ENCODE measurements at places on chromosomes 13 and 19.

DNA sequence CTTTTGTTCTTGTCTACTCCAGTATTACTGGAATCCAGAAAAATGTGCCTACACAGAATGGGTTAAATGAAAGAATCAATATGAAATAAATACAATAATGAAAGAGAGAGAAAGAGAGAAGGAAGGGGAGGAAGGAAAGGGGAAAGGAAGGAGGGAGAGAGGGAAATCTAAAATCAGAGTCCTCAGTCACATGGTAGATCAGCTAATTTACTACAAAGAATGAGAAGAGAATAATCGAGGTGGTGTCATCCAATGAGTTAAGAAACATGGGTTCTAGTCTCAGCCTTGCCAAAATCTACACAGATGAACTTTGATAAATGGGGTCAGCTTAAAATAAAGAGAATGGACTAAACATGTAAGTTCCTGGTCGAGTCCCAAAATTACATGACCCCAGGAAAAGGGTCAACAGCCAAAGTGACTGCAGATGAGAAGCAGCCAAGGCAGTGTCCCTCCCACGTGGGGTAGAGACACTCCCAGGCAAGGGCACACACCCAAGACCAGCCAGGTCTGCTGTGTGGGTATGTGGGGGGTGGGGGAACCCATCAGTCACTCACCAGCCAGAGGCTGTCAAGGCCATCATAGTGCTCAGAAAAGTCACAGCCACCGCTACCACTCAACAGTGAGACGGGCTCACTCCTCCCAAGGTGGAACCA lies 103.6 kb downstream of the STK24 start:
- no peak for DNase-seq

- peak; percentile 89 for DNase-seq
Measured at GRCh38 chr19:29665826-29666577, 741 bp downstream of the PLEKHF1 start.

GRCh38 chr19:2015608-2015950 lies at the start of gene BTBD2:
Gene BTBD2 (minus strand): TSS chr19:2015714. CDS start chr19:2015703, 11 bp downstream.
- peak; percentile 62 for DNase-seq

- DNase-seq, result no peak
Measured at GRCh38 chr13:40043764-40044163, 388.3 kb downstream of the COG6 start.

GRCh38 chr19:55369653-55370304 lies 484 bp downstream of the IL11 start:
- DNase-seq, result no peak

GRCh38 chr19:33124207-33125098 lies 7.5 kb upstream of the WDR88 start:
- DNase-seq, result no peak

GRCh38 chr19:32767951-32768679 lies 48.5 kb downstream of the TDRD12 start:
- DNase-seq, result no peak

- DNase-seq, result no peak
Measured at GRCh38 chr13:29810145-29810742, 40.2 kb downstream of the UBL3 start.

DNA sequence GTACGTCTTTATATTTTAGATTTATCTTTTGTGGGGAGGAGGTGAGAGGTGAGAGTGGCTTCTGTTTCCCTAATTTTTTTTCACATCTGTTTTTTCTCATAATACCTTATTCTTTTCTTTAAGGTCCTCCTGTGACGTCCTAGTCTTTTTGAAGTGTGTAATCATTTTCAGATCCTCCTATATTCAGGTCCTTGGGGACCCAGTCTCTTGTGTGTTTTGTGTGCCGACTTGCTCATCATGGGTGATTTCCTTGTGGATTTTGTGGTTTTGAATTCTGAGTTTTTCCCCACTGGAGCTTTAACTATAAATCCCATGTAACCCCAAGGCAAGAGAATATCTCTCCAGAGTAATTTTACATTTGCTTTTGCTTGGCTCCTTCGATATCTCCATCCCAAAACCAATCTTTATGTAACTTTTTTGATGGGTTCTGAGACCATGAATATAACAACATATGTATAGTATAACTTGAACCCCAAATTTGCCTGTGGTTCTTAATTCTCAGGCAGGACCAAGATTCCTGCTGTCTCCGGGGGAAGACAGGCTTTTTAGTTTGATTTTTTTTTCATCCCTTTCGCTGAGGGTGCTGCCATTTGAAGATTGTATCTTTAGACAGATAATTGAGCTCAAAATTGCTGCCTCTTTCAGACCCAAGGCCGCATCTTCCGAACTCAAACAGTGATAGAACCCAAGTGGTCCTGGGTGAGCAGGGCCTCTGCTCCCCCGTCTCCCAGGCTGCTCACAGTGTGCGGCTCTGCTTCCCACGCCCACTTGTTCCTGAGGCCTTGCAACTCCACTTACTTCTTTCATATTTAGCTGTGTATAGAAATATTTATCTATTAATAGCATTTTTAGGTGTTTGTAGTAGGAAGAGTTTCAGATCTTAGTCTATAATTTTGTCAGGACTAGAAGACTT lies 59.1 kb upstream of the GPR183 start:
- DNase-seq, result no peak

- DNase-seq, result no peak
Measured at GRCh38 chr19:30886222-30886621, 463.0 kb downstream of the TSHZ3 start.

DNA sequence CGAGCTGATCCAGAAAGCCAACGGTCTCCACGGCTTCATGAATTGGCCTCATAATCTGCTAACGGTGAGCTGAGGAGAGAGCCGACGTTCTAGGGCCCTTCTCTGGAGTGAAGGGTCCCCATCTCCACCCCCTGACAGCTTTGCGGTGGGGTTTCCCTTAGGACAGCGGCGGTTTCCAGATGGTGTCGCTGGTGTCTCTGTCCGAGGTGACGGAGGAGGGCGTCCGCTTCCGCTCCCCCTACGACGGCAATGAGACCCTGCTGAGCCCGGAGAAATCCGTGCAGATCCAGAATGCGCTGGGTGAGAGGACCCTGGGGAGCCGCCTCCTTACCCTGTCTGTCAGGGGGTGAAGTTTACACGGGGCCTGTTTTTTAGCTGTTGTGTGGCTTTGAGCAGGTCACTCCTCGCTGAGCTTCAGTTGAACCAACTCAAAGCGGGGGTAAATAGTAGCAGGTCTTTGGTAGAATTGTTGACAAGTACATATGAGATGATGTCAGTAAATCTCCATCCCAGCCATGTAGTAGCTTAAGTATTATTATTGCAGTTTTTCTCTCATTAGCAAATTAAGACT lies 801 bp downstream of the QTRT1 start:
- DNase-seq, result no peak

DNA sequence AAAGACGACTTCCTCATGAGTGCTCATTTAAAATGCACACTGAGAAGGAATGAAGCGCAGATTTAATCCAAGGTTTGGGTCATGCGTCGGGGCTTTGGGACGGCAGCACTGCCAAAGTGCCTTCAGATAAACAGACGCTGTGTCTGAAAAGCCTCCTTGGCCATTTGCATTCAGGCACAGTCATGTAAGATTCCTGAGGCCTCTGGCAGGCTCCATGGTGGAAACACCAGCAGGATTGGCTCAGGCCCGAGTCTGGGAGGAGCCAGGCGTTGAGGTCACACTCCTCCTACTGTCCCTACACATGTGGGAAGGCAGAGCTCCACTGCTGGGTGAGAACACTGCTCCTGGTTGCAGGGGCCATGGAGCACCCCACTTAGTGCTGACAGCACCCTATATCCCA lies 113.3 kb upstream of the KL start:
- DNase-seq, result peak; percentile 84

DNA sequence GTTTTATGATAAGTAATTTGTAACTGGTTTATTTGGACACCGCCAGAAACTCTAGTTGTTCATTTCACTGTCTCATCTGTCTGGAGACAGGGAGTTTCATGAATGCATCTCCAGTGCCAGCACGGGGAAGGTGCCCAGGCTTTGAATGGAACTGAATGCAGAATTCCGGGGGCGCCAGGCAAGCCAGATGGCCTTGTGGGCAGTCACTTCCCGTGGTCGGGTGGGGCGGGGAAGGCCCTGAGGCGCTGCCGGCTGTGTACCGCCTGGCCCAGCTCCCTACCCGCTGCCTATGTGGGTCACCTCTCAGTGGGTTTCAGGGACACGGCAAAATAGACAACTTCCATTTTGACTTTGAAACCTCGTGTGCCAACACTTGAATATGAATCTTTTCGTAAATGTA lies 28.8 kb upstream of the MCF2L start:
- DNase-seq, result no peak

DNA sequence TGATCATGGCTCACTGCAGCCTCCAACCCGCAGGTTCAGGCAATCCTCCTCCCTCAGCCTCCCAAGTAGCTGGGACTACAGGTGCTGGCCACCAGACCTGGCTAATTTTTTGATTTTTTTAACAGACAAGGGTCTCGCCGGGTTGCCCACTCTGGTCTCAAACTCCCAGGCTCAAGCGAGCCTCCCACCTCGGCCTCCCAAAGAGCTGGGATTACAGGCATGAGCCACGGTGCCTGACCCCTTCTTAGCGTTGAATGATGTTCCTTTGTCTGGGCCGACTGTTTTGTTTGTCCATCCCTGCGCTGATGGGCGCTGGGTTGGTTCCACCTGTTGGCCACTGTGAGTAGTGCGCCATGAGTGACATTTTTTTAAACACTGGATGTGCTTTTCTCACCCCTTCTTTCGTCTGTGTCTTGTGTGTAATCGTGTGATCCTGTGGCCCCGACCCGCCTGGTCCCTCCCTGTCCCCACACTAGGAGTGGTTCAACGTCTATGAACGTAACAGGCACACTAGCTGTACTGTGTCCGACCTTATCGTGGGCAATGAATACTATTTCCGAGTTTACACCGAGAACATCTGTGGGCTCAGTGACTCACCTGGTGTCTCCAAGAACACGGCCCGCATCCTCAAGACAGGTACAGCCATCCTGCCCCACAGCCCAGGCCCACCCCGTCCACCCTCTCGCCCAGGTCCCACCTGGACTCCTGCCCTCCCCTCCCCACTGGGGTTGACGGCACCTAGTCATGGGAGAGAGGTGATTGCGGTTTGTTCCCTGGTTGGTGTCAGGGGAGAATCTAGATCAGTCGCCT lies 15.0 kb upstream of the EMC10 start:
- DNase-seq, result peak; percentile 50

- no peak for DNase-seq
Measured at GRCh38 chr19:49687566-49688316, 1.7 kb upstream of the ADM5 start.

DNA sequence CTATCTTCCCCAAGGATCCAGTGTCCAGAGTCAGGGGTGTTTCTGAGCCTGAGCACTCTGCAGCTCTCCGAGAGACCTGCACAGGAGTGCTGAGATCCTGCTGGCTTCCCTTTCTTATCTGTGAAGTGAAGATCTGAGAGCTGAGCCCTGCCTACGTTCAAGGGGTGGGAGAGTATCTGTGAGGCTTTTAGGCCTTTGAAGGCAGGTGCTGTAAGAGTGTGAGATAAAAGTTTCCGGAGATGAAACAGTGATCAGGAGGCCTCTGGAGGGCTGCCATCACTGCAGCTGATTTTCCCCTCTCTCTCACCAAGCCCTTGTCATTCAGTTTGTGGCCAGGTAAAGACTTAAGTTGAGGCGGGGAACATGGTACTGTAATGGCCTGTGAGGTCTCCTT lies 83.1 kb downstream of the AKAP11 start:
- DNase-seq, result no peak

GRCh38 chr13:26323764-26324163 lies 69.8 kb downstream of the CDK8 start:
- DNase-seq, result no peak

DNA sequence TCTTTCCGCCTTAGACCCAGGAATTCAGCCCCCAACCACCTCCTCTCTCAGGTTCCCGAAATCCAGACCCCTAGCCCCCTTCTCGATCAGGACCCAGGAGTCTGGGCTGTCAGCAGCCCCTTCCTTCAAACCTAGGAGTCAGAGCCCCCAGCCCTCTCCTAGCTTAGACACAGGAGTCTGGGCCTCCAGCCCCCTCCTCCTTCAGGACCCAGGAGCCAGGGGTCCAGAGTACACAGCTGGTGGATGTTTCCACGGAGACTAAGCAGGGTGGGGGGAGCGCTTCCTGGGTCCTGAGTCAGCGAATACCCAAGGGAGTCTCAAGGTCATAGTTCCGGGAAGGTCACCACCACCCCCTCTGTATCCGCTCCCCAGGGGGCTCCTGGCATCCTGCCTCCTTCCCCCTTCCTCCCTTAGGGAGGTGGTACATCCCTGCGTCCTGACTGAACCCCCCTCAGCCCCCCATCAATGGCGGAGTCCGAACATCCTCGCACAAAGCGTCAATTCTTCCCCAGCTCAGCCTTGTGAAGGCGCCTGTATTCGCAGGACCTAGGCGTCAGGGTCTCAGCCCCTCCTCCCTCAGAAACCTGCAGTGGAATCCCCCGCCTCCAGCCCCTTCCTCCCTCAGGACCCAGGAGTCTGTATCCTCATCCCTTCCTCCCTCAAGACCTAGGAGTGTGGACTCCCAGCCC lies 4.6 kb downstream of the CADM4 start:
- DNase-seq, result no peak
